Nucleus accumbens (tissue), 56 donors: ENCODE measurements at places on chromosomes 5 and 9.

- DNase-seq, result no peak
Measured at GRCh38 chr9:110575169-110575568, 4.4 kb downstream of the SVEP1 start.

- DNase-seq, result no peak
Measured at GRCh38 chr9:96156171-96156974, 145.6 kb downstream of the HSD17B3 start.

DNA sequence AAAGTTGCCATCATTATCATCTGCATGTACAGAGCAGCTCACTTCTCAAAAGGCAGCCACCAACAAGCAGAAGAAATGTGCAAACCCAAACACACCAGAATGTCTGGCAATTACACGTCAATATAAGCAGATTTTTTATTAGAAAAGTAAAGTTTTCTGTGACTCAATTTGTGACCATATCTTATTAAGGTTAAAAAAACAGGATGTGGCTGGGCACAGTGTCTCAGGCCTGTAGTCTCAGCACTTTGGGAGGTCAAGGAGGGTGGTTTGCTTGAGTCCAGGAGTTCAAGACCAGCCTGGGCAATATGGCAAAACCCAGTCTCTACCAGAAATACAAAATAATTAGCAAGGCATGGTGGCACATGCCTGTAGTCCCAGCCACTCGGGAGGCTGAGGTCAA is 176.7 kb downstream of the FANCC start:
- no peak for DNase-seq

DNA sequence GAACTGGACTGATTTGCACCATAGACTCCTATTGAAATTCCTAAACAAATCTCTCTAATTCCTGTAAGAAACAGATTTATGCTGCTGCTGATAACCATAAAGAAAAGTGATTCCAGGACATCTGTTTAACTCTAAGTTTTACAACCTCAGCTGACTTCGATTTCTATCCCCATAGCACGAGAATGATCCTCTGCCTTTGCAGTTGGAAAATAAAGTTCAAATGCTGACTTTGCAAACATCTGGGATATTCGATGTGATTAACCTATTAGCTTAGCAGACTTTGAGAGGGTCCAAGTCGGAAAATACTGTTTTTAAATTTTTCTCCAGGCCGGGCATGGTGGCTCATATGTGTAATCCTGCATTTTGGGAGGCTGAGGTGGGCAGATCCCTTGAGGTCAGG is 247.3 kb downstream of the PSAT1 start:
- DNase-seq, result no peak

DNA sequence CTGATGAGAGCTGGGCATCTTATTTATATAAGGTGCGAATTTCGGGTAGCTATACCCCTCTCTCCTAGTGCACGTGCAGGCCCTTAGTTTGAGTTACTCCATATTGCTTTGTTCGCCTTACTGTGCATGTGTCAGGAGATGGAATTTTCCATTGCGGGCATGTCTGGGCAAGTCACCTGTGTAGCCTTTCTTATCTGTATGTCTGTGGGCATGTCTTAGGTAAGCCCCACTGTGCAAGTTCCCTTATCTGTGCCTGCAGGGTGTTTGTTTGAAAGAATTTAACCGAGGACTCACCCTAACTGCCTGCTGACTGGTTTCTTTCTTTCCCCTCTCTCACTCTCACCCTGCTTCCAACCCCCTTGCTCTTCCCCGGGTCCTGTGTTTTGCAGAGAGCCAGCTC is 140.7 kb upstream of the RANBP3L start:
- DNase-seq, result no peak

GRCh38 chr9:99356512-99356971 is 134.5 kb downstream of the SEC61B start:
- no peak for DNase-seq

- no peak for DNase-seq
Measured at GRCh38 chr9:36691671-36692070, 119.0 kb downstream of the MELK start.

DNA sequence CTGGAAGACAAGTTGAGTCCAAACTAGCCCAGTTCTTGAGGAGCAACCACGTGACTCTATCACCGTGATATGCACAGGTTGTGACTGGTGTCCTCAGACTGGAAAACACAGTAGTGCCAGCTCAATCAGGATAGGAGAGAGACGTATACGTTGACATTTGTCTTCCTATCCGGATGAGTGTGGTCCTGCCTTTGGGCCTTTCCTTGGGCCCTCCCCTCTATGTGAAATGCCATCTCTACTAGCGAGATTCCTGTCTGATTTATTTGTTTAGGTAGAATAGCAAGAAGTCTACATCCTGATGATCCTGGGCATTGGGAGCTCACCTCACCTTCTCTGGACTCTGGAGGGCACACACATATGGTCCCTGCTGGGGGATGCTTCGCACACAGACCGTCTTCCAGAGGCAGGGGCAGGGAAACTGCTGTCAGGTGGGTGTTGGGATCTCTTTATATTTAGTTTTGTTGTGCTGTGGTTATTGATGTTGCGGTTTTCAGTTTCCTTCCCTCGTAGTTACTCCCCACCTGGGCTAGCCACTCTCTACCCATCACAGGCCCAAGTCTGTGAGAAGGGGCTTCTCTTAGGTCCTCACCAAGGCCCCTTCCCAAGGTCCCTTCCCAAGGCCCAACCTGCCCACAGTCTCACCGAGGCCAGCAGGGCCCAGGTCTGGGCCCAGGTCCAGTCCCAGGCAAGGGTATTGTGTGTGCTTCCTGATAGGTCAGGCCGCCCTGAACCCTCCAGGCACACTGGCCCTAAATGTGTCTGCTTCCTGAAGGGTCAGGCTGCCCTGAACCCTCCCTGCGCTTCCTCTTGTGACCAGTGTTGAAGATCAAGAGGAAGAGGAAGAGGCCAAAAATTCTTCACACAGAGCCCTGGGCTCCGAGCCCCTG is 19.0 kb upstream of the SPINK4 start:
- DNase-seq, result no peak

- DNase-seq, result no peak
Measured at GRCh38 chr5:90865180-90865579, 306.6 kb downstream of the ADGRV1 start.

GRCh38 chr5:158463188-158463587 is 604.2 kb upstream of the CLINT1 start:
- no peak for DNase-seq
